ENCODE measurements at places on chromosomes 11 and 22.

- DNase-seq, result no peak
These were observed at the start of gene CLMP for GRCh38 chr11:123195188-123196059. CLMP (minus strand) TSS chr11:123195248; CDS start chr11:123194940, 308 bp downstream.

GRCh38 chr22:20918663-20919218 lies 1.5 kb downstream of the CRKL start:
- no peak for DNase-seq

DNA sequence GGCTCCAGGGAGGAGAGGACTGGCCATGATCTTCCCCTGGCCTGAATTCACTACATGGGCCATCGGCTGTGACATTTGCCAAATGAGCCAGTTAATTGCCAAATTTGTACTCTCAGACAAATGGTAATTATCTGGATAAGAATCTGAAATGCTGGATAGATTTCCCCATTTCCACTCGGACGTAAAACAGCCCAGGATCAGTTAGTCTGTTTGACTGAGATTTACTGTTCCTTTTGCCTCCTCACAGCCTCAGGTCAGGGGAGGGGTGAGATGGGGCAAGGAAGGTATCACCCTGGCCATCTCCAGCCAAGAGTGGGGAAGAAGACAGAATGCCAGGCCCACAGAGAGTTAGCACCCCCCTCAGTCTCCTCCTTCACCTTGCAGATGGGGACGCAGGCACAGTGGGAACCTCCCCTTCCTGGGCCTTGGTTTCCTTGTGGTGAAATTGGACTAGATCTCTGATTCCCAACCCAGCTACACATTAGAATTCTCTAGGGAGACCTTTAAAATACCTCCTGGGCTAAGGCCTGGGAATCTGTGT lies 5.2 kb downstream of the TRIM29 start:
- no peak for DNase-seq

DNA sequence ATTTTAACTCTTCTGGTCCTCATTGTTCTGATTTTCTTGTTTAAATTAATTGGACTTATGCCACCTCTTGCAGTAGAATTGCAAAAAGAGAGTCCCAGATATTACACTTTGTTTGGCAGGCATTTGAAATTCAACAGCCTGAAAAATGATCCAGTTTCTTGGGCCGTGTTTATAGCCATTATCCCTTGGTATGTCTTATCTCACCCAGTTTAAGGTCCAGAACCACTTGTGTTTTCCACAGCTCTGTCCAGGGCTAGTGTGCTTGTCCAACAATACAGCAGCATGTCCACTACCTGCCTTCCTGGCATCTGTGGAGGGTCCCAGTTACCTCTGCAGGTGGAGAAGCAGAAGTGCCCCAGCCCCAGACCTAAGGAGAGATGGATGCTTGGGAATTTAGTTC lies 397.4 kb downstream of the SOX6 start:
- DNase-seq, result no peak

- no peak for DNase-seq
These were observed 15.2 kb upstream of the LDHA start for GRCh38 chr11:18379201-18379600.
